ENCODE measurements at places on chromosomes 1 and 21. TPM values are rescaled to one million over a fixed set of nuclear protein-coding genes. Genes with fewer than 3 reads are reported as not detected.

DNA sequence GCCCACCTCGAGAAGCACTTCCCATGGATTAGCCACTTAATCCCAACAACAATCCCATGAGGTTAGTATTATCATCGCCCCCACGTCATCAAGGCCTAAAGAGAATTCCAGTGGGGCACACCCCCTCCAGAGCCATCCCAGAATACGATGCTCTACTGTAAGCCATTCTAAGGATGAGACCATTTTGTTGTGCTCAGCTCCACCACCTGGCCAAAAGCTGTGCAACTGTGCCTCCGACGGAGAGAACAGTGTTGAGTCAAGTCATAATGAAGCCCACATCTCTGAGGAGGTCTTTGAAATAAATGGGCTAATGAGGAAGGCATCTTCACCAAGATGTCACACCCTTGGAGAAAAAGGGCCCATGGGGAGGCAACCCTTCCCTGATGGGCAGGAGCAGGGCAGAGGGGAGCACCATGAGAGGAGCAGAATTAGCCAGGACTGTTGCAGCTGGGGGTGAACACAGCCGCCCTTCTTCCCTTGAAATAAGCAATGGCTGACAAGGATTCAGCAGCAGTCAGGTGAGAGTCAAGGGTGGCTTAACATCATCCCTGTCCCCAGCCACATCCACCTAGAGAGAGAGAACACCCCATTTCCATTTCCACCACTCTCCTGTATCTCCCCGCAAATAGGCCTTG is 14.6 kb downstream of the SYF2 start:
- no peak for DNase-seq

DNA sequence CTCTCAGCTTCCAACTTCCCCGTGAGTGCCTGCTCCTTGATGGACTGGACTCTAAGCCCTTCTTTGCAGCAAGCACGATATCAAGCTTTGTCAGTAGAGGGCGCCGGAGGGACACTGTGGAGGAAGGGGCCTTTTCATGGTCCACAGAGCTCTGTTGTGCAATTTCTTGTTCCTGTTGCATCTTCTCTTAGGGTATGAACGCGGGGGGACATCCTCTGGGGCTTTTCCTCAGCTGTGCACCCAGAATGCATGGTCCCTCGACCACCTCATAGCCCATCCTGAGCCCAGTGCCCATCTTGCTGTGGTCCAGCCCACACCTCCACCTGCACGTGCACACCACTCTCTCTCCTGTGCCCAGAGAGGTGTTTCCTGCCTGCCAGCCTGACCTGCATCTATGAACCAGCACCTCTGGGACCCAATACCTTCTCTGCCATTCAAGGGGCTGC is 556.8 kb downstream of the PTPRU start:
- DNase-seq, result peak; percentile 86

Gene OR10J1
- total RNA-seq, result not detected

GRCh38 chr1:15734901-15735300 is 1.2 kb upstream of the SLC25A34 start:
- DNase-seq, result no peak

Gene LMOD1
- 257 TPM for total RNA-seq

GRCh38 chr1:185249563-185249962 is 67.5 kb downstream of the IVNS1ABP start:
- DNase-seq, result no peak

Gene OR2G2
- not detected for total RNA-seq

Gene FAM177B
- total RNA-seq, result 36.8 TPM

Gene ZNF648
- total RNA-seq, result not detected

- peak; percentile 84 for DNase-seq
Measured at GRCh38 chr1:72282271-72283021, at the start of gene NEGR1. Gene NEGR1 (minus strand): TSS chr1:72282539.

DNA sequence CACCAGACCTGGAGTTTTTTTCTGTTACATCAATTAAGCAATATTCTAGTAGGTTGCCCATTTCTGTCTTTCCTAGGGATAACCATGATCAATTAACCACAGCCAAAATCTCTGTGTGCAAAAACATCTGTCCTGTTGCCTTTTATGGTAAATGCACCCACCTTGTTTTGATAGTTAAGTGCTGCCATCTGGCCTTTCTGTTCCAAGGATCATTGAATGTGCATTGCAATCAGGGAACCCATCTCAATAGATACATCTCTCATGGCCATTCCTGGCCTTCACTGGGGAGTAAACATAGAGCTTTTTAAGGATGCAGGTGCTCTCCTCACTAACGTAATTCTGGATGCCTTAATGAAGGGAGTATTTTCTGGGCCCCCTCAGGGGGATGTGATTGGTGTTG is 111.8 kb upstream of the KIAA1614 start:
- no peak for DNase-seq

Gene HJV
- 0.40 TPM for total RNA-seq

DNA sequence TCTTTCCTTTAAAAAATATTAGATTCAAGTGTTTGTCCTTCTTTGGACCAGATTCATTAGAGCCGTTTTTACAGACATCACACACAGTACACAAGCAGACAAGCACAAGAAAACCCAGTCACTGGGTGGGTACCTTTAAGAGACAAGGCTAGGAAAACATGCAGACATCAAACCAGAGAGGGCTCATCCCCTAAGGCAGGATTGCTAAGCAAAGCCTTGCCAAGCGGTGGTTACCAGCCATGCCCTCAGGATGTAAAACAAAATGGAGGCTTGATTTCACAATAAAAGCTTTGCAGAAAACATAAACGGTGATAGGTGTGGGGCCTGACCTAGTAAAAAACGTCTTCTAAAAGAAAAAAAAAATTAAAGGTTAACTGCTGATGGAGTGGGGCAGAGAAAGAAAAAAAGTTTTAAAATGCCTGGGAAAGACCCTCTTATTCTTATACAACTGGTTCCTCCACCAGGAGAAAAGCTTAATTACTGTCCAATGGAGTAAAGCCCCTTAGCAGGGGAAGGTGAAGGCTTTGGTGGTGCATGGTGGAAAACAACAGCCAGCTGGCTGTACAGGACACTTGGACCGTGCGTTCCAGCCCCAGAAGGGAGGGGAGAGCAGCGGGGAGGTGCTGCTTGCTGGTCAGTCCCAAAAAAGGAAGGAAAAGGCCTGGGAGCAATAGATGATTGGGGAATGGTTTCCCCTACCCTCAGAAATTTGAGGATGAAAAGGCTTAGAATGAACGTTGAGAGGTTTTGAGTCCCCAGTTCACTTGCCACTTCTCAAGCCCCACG is 30.4 kb upstream of the FMO1 start:
- DNase-seq, result no peak

DNA sequence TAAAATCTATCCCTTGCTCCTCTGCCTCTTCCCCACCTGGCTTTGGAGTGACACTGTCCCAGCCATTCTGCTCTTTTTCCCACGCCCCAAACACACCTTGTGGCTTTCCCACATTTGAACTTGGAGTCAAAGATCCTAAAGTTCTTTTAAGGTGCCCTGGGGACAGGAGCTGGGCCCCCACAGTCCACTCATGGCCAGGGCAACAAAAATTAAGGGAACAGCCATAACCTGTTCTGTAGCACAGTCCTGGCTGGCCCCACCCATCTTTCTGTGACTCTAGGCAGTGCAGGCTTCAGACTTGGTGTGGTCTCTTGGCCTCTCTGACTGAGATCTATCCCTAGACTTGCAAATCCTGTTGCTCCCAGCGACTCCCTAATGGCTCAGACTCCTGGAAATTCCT is 143.0 kb upstream of the MAGI3 start:
- no peak for DNase-seq

DNA sequence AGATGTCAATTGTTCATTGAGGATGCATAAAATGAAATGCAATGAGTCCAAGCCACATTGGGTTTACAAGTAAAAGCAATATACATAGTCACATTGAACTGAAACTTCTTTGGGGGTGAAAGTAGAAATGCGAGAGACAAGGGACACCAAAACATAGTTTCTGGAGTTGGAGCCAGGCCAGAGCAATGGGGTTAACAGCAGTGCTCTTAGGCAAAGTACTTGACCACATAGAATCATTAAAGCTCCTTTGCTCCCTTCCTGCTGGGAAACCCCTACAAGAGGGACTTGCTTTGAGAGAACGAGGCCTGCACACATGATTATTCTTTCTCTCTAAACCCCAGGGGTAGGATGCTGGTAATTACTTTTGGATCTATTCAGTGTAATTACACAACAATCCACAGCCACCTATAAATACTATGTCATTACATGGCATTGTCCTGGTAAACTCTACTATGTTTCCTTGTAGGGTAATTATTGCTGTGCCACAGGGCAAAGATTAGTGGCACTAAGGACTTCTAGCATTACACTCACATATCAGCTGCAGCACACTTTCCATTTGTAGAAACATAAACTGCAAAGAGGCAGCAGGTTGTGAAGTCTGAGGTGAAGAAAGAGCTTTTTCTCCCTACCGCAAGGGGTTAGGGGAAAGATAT is 421.6 kb upstream of the PBX1 start:
- no peak for DNase-seq

GRCh38 chr1:6279613-6280383 is 18.9 kb upstream of the GPR153 start:
- no peak for DNase-seq

DNA sequence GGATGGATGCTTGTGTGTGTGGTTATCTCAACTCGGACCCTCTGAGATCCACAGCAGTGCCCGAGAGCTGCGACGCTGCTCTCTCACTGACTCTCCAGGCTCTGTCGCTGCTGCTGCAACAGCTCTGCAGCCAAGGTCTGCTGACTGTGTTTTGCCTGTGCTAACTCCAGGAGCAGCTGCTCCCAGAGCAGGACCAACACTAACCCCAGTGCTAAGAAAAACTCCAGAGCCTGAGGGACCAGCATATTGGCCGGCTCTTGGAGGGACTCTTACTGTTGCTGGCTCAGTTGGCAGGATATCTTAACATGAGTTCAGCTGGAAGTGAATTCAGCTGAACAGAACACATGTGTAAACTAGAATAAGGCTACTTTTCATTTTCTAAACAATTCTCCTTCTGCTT is 4.4 kb downstream of the LCE2C start:
- peak; percentile 16 for DNase-seq

GRCh38 chr21:25501996-25502665 is 105.2 kb downstream of the MRPL39 start:
- no peak for DNase-seq

DNA sequence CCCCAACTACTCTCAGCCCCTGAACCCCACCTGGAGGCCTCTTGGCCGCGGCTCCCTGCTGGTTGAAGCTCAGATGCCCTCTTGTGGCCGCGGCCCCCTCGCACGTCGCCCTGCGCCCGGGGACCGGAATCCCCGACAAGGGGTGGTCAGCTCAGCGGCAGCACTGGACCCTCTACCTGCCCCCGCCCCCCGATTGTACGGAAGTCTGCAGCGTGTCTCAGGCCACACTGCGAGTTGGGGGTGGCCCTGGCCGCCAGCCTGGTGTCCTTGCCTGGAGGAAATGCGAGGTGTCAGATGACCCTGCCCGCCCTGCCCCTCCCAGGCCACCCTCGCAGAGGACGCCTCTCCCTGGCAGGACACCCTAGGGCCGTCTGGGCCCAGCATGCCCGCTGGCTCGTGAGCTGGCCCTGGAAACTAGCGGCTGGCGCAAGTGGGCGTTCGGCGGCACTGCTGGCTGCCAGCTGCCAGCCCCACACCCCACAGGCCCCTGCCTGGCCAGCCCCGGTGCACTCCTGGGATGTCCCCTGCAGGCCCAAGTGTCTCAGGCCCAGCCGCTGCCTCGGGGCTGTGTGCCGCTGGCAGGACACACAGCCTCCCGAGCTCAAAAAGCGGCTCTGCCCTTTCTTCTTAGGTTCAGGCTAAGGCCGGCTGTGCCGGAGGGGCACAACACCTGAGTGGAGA is 60.8 kb downstream of the EDN2 start:
- no peak for DNase-seq

Gene ESPN
- total RNA-seq, result 3.1 TPM

DNA sequence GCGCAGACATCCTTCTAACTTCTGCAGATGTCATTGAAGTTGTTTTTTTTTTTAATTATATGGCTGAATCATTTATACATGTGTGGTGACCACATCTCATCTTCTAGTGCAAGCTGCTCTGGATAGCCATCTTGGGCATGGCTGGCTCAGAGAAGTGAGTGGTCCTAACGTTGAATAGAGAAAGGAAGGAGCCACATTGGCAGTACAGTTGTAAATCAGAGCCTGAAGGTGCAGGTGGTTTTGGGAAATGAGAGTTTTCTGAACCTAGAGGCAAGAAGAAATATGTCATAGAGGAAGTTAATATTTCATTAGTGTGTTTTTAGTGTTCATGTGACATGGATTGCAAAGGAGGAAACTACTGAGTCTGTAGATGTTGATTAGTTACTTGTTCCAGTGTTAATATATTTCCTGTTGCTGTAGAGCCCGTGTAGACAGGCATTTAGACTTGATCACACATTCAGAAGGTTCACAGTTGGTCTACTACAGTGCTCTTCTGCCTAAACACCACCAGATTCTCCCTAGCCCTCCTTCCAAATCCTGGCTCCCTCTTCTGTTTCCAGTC is 163.7 kb downstream of the ROR1 start:
- no peak for DNase-seq

- no peak for DNase-seq
Measured at GRCh38 chr1:214615109-214615508, 12.1 kb downstream of the CENPF start.

DNA sequence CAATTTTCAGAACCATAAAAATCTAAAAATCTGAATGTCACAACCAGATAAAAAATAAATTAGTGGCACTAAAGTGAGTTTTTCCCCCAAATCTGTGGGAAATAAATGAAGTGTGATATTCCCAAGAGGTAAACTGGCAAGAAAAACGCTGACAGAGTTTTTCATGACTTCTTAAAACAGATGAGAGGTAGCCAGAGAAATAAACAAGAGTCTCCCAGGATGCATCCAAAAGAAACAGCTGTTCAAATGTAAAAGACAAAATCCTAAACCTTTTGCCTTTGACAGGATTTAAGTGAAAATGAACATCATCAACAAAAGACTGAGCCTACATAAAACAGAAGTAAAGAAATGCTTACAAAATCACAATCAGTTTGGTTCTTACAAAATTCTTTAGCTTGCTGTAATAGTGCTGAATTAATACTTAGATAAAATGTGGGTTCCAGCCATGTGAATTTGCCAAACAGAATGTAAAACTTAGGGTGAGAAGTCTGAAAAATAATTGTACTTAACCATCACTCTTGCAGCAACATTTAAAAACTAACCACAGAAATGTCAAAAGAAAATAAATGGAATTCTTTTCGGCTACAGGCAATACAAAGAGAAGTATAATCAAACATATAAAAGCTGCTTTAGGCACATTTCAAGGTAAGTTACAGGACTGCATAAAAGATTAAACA is 133.6 kb downstream of the EIF4G3 start:
- no peak for DNase-seq

Gene TMPRSS15
- not detected for total RNA-seq

Gene ADIPOR1
- total RNA-seq, result 80.4 TPM

Gene RGS1
- total RNA-seq, result 147 TPM

Gene CMPK1
- total RNA-seq, result 149 TPM

- DNase-seq, result no peak
Measured at GRCh38 chr1:31788825-31789256, 24.7 kb upstream of the ADGRB2 start.

- no peak for DNase-seq
Measured at GRCh38 chr1:204626381-204626780, 59.2 kb downstream of the LRRN2 start.

Gene CSRP1
- 524 TPM for total RNA-seq

GRCh38 chr1:23453455-23454000 is 29.0 kb upstream of the TCEA3 start:
- DNase-seq, result no peak

Gene CD160
- 0.17 TPM for total RNA-seq

Gene RORC
- total RNA-seq, result 9.5 TPM

Gene TSPAN2
- total RNA-seq, result 12.1 TPM

Gene NUDT4B
- total RNA-seq, result 0.46 TPM

- no peak for DNase-seq
Measured at GRCh38 chr1:44994309-44994898, 8.0 kb upstream of the EIF2B3 start.
